ENCODE measurements at places on chromosomes 12 and 14.

DNA sequence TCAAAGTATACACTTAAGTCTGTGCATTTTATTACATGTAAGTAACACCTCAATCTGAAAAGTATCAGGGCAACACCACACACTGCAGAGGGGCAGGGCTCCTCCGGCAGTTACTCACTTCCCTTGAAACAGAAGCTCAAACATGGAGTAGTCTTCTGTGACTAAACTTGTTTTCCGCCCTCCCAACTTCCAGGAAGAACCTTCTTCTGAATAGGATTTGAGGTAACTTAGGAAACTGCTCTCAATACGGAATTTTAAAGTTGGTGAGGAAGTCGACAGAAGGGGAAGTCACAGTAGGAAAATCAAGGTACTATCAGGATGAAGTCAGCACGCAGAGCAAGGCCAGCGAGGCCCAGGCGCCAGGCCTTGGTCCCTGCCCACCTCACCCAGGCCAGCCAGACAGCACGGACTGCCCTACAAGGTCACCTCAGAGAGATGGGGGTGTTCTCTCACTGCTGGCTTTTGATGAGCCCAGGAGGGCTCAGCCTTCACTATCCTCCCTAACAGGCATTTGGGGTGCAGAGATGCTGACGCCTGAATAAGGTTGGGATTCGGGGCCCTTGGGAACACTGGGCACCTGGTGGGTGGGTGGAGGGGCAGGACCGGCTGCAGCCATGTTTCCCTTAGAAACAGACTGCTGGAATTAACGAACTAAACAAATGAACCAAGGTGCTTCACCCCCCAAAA, 5.8 kb downstream of the ANKRD9 start:
- DNase-seq: no peak

GRCh38 chr14:100825713-100826331, at the start of gene MEG3:
Gene MEG3, plus strand, starts transcription at chr14:100826118.
- peak; percentile 28 for DNase-seq

DNA sequence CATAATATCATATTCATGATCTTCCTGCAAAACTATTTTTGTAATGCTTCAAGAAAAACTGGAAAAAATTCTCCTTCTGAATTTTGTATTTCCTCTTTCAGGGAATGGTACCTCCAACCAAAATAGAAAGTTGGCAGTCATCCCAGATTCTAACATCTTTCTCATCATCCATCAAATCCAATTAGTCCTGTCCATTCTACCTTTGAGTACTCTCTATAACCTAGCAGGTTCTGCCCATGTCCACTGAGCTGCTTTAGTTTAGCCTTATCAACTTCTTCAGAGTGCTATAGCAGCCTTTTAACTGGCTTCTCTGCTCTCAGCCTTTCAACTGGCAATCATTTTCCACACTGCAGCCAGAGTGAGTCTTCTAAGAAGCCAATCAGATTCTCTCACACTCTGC, 236.2 kb downstream of the AKAP6 start:
- DNase-seq: no peak

DNA sequence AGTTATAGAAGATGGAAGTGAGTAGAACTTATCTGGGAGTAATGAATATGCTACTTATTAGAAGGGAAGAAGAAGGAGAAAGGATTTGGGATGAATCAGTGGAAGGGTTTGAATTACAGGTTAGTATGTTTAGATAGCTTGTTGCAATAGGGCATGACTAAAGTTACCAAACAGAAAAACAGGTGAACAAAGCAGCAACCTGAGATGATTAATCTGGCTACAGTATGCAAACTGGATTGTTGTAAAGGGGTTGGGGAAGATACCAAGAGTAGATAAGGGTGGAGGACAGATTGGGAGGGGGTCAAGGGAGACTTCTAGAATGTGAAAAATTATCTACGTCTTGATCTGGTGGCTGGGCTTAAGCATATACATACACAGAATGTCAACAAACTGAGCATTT, 73.4 kb upstream of the CLEC14A start:
- DNase-seq: no peak

DNA sequence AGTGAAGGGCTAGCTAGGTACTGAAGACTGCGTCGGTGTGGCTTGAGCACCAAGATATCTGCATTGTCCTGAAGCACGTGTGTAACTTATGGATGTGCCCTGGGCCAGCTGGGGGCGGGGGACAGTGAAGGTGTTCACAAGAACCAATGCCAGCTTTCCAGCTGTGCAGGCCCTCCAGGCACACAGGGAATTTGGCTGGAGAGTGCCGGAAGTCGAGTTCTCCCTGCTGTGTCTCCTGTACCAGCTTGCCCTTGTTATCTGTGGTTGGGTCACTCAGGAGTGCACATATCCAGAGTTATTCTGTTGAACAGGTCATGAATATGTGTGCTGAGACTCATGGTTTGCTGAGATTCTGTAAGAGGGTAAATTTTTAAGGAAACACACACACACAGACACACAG, 75.9 kb upstream of the CRY1 start:
- DNase-seq: no peak

- no peak for DNase-seq
These were observed 2.7 kb downstream of the NAA25 start for GRCh38 chr12:112105891-112106290.

DNA sequence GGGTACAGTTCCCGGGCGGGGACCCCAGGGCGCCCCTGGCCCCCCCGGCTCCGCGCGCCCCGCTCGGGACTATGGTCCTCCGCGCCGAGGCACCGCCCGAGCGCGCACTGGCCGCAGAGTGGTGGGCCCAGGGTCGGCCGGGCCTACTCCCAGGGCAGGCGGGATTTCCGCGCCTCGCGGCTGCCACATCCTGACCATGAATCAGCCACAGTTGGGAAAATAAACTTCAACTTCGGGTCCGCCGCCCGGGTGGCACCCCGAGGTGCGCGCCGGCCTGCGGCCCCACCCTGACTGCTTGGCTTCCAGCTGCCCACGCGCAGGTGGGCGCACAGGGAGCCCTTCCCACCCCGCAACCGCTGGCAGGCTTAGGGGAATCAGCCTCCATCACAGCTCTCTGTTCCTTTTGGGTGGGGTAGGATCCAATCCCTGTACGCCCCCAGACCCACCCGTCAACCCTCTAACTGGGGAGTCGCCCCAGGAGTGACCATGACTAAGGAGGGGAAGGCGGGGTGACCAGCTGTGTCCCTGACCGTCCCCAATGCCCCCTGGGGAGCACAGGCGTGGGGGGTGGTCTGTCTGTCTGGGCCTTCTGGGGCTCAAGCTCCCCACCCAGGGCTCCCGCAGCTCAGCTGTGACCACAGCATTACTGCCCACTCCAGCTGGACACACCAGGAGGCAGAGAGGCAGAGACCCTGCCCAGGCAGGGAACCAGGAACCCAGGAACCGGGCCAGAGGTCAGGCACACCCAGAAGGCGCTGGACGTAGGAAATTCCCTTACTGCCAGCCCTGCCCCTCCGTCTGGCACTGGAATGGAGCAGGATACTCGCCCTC, 678 bp downstream of the INF2 start:
- DNase-seq: no peak

DNA sequence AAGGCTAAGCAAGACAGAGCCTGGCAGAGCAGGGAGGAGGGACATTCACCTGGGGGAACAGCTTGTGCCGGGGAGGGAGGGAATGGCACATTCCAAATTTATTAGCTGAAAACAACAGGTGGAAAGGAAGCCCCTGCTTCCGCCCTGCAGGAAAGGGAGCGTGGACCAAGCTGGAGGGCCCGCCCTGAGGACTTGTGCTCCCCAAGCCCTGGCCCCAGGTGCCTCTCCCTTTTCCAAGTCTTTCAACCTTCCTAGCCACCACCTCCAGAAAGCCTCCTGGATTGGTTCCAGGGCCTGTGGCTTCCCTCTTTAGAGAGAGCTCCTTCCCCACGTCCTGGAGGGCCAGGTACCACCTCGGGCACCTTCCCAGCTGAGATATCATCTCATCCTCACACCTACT, 2.7 kb downstream of the DEGS2 start:
- no peak for DNase-seq

GRCh38 chr14:95395098-95395737, 75.5 kb upstream of the CLMN start:
- DNase-seq: no peak

DNA sequence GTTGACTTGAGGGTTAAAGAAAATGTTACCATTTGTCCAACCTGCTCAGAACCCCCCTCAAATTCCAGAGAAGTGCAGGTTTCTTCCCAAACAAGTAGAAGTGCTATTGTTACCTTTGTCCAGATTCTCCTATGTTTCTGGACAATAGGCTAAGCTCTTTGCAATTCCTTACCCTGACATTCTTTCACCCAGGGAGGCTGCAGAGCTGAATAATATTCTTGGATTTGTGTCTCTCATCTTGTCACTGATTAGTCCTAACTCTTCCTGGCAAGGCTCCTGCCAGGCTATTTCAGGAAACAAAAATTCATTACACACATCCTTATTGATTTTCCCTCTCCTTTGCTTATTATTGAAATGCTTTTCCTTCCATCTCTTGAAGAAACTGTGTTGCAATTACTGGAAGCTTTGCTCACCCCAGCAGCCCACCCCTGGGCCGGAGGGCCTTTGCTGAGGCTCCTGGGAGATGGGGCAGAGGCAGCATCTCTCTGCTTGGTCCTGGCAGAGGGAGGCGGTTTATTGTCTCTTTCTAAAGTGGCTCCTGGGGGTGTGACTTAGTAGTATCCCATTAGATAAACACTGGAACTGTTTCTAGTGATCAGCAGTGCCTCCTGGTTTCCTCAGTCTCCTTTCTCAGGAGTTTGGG, 207.5 kb upstream of the PELI2 start:
- no peak for DNase-seq

- no peak for DNase-seq
These were observed 171.4 kb downstream of the RBM19 start for GRCh38 chr12:113794774-113795173.

DNA sequence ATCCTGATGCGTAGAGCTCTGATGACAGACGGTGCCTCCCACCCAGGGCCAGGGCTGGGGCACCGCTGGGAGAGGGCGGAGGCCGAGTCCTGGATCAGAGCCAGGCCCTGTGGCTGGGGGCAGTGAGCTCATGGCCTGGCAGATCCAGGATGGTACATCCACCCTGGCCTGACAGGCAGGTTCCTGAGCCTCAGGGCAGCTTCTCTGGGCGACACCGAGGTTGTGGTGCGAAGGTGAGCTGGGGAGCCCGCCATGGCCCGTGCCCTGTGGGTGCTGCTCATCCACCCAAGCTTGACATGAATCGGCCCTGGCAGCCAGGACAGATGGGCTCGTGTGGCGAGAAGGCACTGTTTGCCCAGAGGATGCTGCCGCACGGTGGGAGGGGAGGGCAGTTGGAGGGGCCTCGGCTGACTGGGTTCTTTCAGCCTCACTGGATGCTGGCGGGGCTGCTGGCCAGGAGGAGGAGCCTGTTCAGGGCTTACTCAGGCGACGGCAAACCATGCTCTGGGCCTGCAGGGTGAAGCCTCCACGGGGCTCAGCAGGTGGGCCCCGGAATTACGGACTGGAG, 16.6 kb downstream of the LRTM2 start:
- no peak for DNase-seq

- DNase-seq: no peak
These were observed 32.7 kb upstream of the KLRF1 start for GRCh38 chr12:9794484-9795093.

DNA sequence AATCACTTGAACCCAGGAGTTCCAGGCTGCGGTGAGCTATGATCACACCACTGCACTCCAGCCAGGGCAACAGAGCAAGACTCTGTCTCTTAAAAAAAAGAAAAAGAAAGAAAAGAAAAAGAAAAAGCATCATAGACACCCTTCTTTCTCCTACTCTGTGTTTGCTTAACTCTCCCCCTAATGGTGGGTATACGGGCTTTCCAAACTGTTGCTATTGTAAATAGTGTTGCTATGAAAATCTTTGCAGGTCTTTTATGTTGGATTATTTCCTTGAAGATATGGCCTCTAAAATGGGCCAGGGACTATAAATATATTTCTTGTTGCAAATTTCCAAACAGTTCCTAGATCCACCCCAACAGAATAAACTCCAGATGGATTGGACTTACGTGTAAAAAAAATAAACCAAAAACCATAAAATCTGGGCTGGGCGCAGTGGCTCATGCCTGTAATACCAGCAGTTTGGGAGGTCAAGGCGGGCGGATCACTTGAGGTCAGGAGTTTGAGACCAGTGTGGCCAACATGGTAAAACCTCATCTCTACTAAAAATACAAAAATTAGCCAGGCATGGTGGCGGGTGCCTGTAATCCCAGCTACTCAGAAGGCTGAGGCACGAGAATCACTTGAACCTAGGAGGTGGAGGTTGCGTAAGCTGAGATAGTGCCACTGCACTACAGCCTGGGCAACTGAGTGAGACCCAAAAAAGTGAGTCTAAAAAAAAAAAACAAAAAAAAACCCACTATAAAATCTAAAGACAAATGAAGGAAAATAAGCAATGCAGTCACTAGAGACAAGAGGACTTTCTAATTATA, 25.9 kb downstream of the NFKBIA start:
- DNase-seq: no peak

DNA sequence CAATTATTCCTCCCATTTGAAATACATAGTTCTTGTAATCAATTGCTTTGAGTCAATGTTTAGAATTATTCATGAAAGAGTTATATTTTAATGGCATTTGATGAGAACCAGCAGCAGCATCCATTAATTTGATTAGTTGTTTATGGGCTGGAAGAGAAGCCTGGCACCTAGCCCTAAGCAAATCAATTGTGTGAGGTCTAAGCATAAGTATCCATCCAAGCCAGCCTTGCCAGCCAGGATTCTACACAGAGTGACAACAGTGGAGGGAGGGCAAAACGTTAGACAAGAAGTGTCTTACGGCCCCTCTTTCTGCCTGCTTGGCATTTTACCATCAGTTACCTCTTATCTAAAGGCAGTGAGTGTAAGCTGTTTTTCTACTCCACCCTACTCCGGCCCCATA, 478.5 kb downstream of the NELL2 start:
- no peak for DNase-seq

GRCh38 chr14:90556012-90556477, 159.2 kb downstream of the CALM1 start:
- no peak for DNase-seq

DNA sequence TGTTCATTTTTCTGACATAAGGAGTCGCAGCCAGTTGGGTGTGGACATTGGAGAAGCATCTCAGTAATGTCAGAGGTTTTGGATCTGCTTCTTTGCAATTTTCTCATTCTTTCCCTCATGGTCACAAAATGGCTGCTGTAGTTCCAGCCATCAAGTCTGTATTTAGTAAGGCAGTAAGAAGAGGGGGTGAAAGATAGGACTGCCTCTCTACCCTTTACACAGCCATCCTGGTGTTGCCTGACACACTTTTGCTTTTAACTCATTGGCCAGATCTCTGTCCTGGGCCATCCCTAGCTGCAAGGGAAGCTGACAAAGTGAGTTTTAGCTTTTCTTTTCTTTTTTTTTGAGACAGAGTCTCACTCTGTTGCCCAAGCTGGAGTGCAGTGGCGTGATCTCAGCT, 66.2 kb downstream of the EID3 start:
- no peak for DNase-seq

GRCh38 chr14:88660056-88660455, 97.2 kb downstream of the ZC3H14 start:
- DNase-seq: no peak

DNA sequence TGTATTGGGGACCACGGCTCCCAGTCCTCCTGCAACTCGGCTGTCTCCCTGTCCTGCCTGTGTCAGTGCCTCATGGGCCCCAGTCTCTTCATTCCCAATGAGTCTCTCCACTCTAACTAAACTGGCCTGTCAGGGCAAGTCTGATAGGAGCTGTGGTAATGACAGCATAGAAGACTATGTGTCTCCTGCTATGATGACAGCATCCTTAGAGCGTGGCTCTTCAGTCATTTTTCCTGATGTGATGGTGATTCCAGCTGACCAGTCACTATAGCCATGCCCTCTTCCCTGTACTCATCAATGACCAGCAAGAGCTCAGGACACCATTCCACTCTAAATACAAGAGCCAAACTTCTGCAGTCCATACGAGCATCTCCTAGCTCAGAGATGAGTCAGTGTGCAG, 339.8 kb downstream of the PCNX1 start:
- no peak for DNase-seq

Data from AG04449 (cell line).